A549 (cell line): ENCODE measurements at places on chromosomes 5 and 9. TPM values are rescaled to one million over a fixed set of nuclear protein-coding genes. Genes with fewer than 3 reads are reported as not detected.

GRCh38 chr5:161630948-161631347, 54.6 kb upstream of the GABRA6 start:
- DNase-seq = no peak

DNA sequence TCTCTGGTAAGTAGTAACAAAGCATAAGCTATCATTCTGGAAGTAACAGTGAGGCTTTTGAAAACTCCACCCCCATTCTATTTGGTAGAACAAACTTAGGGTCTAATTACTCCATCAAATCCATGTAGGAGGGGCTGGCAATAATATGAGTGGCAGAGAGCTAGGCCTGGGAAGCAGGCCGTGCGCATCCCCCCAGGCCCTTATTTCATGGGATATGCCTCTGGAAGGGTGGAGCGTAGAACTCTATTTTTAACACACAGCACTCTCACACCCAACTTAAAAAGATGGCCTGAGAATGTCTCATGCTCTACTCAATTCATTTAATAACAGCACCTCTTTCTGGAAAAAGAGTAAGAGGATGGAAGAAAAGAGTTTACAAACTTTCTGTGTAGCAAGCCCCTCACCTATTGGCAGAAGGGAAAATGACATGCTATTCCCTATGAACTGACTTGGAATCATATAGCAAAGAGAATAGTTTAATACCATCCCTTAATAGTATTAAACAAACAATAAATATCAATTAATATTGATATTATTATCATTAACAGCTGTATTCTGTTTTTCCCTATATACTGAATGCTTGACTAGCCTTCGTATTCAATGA, 233.2 kb downstream of the KCTD16 start:
- DNase-seq = no peak

- no peak for DNase-seq
These were observed 666.6 kb downstream of the SEMA5A start for GRCh38 chr5:8879248-8879647.

- DNase-seq = no peak
These were observed 240.5 kb downstream of the GADD45G start for GRCh38 chr9:89845321-89845720.

GRCh38 chr5:138875552-138875875, 379 bp upstream of the LRRTM2 start:
- DNase-seq = no peak

GRCh38 chr9:79581794-79582193, 10.0 kb downstream of the TLE4 start:
- DNase-seq = no peak

DNA sequence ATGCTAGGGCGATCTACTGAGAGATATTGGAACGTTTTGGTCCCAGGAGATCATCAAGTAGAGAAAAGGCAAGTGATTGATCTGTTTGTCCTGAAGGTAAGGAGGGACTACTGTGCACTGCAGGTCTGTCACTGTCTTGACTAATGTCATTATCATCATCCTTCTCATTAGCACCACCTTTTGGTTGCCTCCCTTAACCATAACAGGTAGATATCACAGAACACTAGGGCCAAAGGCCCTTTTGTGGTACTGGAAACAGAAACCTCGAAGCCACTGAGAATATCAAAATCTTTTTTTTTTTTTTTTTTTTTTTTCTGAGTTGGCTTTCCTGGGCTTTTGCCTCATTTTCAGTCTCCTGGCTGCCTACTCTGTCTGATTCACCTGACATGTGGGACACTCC, 134.0 kb downstream of the KCTD16 start:
- no peak for DNase-seq

- DNase-seq = no peak
These were observed 75.2 kb upstream of the HRH2 start for GRCh38 chr5:175582697-175583096.

The IL3 gene
- not detected in 3 replicates for polyA plus RNA-seq

The PNPLA7 gene
- polyA plus RNA-seq = 0.92 to 1.3 TPM (median 1.1 TPM) in 3 replicates

DNA sequence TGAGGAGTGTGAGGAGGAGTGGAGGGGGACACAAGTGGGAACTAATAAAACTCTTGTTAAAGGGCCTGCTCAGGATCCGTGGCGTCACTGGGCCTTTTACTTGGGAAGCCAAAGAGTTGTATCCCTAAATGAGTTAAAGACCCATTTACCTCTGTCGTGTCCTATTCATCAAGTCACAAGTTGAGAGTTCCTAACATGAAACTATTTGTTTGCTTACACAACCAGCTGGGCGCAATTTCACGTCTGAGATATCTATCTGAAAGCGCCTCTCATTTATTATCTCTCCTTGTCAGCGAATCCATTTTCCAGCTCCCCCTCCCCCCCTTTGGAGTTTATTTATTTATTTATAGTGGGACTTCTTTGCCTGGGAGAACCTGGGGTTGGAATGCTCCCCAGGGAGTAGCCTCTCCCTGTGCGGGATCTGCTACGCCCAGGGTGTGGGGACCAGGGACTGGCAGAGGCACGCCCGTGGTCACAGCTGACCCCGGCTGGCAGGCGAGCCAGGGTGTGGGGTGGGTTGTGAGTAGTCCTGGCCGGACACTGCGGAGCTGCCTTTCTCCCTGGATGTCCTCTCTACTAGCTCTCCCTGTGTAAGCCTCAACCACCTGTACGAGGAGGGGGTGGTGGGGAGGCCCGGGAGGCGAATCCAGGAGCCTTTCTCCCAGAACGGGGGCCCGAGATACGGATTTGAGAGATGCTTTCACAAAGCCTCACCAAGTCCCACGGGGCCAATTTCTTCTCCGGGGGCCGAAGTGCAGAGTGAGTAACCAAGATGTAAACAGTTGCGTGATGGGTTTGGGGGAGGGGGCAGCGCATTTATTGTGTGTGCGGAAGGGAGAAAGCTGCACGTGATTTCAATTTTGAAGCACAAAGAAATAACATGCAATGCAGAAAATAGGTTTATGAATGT, 15.3 kb downstream of the NR2F1 start:
- DNase-seq = no peak

The NR5A1 gene
- not detected in 3 replicates for polyA plus RNA-seq

The CERCAM gene
- 26.1 to 33.3 TPM (median 28.5 TPM) in 3 replicates for polyA plus RNA-seq

- DNase-seq = peak; percentile 81
These were observed 6.8 kb upstream of the TOR2A start for GRCh38 chr9:127741831-127742434.

The NOXA1 gene
- 1.1 to 1.9 TPM (median 1.5 TPM) in 3 replicates for polyA plus RNA-seq

The KIF12 gene
- polyA plus RNA-seq = 4.4 to 6.0 TPM (median 5.2 TPM) in 3 replicates

The C8G gene
- polyA plus RNA-seq = 1.1 to 1.3 TPM (median 1.1 TPM) in 3 replicates

GRCh38 chr9:127783111-127784008, 2.5 kb upstream of the CDK9 start:
- no peak for DNase-seq

The RASGRF2 gene
- 1.4 to 2.2 TPM (median 1.8 TPM) in 3 replicates for polyA plus RNA-seq

The KCTD16 gene
- polyA plus RNA-seq = 0.10 to 0.17 TPM (median 0.15 TPM) in 3 replicates

- DNase-seq = no peak
These were observed 209.5 kb downstream of the SLIT3 start for GRCh38 chr5:169091396-169091980.

- no peak for DNase-seq
These were observed 9.1 kb downstream of the FBP2 start for GRCh38 chr9:94584555-94584954.

The CTSV gene
- 13.2 to 14.9 TPM (median 14.1 TPM) in 3 replicates for polyA plus RNA-seq

The FST gene
- polyA plus RNA-seq = 2.0 to 3.8 TPM (median 2.6 TPM) in 3 replicates

DNA sequence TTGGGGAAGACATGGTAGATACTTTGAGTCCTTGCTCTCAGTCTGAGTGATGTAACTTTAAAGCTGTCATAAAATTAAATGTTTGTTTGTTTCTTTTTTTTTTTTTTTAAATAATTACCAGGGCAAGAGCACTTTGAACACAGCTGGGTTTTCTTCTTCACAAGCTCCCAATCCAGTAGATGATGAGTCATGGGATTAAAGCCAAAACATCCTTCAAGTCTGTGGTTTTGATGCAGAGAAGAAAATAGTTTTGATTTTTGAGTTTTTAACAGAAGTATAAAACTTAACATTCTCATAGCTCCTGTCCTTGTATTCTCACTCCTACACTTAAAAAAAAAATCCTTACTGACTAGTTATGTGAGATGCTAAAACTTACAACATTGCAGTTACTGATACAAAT, 34.8 kb upstream of the IL31RA start:
- DNase-seq = peak; percentile 17

DNA sequence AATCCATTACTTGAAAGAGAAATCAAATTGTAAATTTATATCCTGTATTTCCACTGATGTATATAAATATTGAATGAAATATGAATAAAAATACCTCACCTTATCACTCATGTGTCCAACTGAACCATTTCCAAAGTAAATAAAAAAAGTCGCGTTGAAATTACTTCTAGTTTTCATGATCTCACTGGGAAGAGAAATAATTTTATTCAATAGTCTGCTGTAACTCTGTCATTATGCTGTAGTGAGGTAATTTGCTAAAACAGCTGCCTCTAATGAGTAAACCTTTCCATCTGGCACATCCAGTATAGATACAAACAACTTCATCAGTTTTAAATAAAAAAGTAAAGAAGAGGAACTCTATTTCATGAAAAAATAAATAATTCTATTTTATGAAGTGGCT, 611.5 kb downstream of the ZNF608 start:
- no peak for DNase-seq

The SMIM32 gene
- polyA plus RNA-seq = not detected in 3 replicates

The PCDHGA7 gene
- polyA plus RNA-seq = 0.70 to 0.84 TPM (median 0.76 TPM) in 3 replicates

The PCDHGA6 gene
- 0.22 to 0.37 TPM (median 0.23 TPM) in 3 replicates for polyA plus RNA-seq

DNA sequence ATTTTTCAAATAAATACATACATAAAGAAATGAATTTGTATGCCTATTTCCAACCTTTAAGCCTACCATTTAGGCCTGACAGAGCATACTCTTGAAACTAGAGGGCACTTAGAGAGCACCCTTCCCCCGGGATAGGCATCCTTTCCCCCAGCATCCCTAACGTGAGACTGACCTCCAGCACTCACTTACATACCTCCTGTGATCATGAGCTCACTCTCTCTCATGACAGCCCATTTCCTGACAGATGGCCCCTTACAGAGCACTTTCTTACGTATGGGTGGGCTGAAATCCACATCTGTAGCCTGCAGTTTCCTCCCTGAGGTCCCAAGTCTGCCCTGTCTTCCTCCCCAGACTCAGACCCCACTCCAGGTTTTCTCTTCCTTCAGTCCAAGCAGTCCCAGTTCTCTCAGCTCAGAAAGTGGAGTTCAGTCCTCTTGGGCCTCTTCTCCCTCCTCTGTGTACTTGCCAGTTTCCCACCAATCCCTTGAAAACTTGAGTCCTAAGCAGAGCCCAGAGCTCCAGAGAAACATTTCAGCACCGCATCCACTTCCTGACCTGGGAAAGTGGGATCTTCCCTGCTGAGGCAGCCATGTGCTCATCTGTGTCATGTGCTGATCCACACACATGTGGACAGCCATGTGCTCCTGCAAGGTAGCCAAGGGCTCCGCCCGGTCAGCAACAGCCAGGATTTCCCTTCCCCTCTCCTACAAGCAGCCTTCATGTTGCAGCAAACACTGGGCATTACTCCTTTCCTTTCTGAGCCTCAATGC, 2.2 kb upstream of the CDX1 start:
- no peak for DNase-seq

GRCh38 chr5:67246108-67246507, 49.5 kb upstream of the CD180 start:
- peak; percentile 5 for DNase-seq

The MACROH2A1 gene
- polyA plus RNA-seq = 154 to 172 TPM (median 162 TPM) in 3 replicates

GRCh38 chr9:11088821-11089374, 476.1 kb upstream of the PTPRD start:
- no peak for DNase-seq

The PAEP gene
- polyA plus RNA-seq = not detected in 3 replicates

- DNase-seq = no peak
These were observed 51.7 kb upstream of the KCNMB1 start for GRCh38 chr5:170440771-170441392.

The ARHGEF28 gene
- 14.8 to 17.6 TPM (median 17.0 TPM) in 3 replicates for polyA plus RNA-seq

The SHB gene
- 21.6 to 22.4 TPM (median 22.0 TPM) in 3 replicates for polyA plus RNA-seq

The MLANA gene
- not detected in 3 replicates for polyA plus RNA-seq

GRCh38 chr5:43357067-43357466, 43.9 kb upstream of the HMGCS1 start:
- no peak for DNase-seq

DNA sequence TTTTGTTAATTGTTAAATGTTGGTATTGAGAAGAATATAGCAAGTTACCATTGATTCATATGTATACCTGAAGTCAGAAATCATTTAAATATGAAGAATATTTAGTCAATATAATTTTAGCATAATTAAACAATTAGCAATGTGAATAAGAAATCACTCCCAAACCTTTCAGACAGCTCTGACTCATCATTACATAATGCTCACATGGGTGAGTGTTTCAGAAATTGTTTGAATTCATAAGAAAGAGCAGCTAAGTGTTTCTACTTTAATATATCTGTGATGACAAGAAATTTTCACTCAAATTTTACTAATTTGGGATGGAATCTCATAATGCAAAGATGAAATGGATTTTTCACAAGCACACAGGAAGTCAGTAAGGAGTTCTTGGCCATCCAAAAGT, 42.0 kb upstream of the CDC42SE2 start:
- no peak for DNase-seq

DNA sequence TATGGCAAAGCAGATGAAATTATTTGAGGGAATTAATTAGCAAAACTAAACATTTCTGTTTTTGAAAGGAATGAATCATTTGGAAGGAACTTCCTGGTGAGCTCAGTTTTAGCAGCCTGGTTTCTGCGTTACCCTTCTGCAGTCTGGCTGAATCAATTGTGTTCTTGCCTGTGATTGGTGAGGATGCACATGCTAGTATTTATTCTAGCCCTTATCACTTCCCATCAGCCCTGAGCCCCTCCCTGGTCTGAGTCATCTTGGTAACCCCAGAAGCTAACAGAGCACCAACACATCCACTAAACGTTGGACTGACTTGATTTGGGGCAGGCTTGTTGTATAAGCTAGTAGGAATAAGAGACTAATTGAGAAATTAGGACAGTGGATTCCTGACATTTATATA, 6.6 kb downstream of the TJP2 start:
- DNase-seq = peak; percentile 64

The TMEM174 gene
- not detected in 3 replicates for polyA plus RNA-seq

- DNase-seq = no peak
These were observed 225.7 kb upstream of the DMRT1 start for GRCh38 chr9:615756-616155.

DNA sequence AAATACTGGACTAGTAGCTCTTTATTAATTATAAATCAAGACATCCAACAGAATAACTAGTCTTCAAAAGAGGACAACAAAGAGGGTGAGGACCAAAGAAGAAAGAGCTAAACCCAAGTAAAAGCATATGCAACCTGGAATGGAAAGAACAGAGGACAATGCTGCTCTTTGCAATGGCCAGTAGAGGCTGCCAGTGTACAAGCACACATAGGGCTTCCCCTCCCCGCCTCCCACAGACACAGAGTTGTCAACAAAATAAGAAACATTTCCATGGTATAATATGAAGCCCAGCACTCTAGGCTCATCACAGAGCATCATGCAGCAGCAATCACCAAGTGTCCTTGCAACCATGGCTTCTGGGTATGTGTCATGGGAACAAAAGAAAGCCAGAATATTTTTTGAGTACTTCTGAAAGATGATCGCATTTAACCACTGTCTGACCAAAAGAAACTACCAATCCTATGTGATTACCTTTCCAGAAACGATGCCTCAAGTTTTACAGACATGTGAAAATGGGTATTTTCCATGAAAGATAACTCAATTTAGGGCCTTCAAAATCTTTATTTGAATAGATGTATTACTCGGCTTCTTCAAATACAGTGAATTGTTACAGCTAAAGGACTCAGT, 58.1 kb downstream of the RFX3 start:
- peak; percentile 76 for DNase-seq

- no peak for DNase-seq
These were observed 6.6 kb downstream of the SAXO1 start for GRCh38 chr9:19026375-19026774.

The TPM2 gene
- 956 to 1,105 TPM (median 1,022 TPM) in 3 replicates for polyA plus RNA-seq
